ENCODE measurements at places on chromosomes 12 and 14.

GRCh38 chr14:32201816-32202490, at the start of gene RNU6-7:
TSS of gene RNU6-7 (plus strand) at chr14:32202045.
- DNase-seq = no peak

GRCh38 chr12:124613151-124613585, 45.8 kb upstream of the NCOR2 start:
- no peak for DNase-seq

DNA sequence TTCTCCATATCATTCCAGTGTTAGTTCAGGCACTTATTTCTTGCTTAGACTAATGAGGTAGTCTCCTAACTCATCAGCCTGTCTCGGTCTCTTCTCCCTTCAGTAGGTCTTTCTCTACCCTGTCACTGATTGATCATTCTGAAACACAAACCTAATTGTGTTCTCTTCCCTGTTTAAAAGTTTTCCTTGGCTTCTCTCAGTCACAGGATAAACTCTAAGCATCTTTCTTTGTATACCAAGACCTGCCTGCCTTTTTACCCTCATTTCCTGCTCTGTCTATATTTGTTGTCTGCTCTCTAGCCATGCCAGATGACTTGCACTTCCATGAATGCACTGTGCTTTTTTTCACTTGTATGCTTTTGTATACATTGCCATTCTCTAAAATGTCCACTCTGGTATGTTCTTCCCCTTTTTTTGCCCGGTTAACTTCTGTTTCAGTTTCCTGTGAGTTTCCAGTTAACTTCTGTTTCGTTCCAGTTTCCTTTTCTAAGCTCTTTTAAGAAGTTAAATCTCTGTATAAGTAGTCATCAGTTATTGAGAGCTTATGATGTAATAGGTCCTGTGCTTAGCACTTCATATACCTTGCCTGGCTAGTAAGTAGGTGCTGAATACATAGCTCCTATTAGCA, 12.8 kb downstream of the DIP2B start:
- no peak for DNase-seq

- no peak for DNase-seq
These were observed 2.3 kb downstream of the FOXA1 start for GRCh38 chr14:37592482-37593408.

DNA sequence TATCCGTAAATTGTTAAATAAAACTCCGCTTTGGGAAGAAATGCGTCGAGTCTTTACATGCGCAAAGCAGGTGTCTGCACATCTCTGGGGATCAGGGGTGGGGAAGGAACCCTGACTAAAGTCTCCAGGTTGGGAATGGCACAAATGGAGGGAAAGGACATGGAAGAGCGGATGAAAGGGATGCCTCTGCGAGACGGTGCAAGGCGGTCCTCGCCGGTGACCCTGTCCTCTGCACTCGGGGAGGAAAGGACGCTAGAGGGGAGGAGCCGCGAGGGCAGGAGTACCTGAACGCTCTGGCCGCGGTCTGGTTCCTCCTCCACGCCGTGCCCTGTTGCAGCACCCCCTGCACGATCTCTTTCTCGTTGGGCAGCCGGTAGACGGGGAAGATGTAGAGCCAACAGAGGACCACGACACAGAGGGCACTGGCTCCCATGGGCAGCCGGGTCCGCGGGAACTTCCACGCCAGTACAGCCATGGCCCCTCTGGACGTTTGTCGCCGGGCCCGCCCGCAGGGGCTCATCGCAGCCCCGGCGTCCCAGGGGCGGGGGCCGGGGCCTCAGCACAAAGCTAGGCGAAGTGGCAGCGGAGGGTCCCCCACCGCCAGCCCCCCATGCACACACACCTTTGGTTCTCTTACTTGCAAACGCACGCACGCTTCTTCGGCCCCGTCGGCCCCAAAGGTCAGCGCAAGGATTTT, 646 bp downstream of the ST8SIA1 start:
- no peak for DNase-seq

GRCh38 chr12:21384261-21384660, 11.6 kb downstream of the IAPP start:
- no peak for DNase-seq

- no peak for DNase-seq
These were observed 9.5 kb upstream of the RERG start for GRCh38 chr12:15230751-15231150.

DNA sequence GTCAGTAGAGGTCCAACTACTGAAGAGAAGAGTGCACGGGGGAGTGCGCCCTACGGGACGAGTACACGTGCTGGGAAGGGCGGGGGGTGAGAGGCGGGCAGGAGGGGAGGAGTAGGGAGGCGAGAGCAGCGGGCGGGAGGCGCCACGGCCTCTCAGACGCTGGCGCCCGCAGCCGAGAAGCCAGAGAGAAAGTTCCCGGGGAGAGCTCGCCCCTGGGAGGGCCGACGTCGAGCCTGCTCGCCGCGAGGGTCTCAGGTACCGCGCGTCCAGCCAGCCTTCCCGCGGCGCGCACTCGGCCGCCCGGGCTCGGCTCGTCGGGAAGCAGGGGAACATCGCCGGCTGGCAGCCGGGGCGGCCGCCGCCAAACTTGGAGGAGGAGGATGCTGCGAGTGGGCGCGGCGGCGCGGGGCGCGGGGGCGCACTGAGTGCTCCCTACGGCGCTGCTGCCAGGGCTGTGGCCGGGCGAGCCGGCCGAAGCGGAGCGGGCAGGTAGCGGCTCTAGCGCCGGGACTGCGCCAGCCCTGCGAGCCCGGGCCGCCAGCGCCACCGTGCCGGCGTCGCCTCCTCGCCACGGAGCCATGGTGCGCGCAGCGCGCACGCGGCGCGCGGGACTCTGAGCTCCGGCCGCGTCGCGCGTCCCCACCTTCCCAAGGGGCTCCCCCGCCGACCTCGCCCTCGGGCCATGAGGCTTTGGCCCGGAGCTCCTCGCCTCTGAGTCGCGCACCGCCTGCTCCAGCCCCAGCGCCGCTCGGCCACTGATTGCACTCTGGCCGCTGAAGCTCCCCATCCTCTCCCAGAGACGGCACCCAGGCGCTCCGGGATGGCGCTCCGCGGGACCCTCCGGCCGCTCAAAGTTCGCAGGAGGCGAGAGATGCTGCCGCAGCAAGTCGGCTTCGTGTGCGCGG, at the start of gene SLC24A4:
TSS of gene SLC24A4 (plus strand) at position 155 of the 905 bp plus-strand sequence. CDS start at position 821, 666 bp downstream.
- no peak for DNase-seq

DNA sequence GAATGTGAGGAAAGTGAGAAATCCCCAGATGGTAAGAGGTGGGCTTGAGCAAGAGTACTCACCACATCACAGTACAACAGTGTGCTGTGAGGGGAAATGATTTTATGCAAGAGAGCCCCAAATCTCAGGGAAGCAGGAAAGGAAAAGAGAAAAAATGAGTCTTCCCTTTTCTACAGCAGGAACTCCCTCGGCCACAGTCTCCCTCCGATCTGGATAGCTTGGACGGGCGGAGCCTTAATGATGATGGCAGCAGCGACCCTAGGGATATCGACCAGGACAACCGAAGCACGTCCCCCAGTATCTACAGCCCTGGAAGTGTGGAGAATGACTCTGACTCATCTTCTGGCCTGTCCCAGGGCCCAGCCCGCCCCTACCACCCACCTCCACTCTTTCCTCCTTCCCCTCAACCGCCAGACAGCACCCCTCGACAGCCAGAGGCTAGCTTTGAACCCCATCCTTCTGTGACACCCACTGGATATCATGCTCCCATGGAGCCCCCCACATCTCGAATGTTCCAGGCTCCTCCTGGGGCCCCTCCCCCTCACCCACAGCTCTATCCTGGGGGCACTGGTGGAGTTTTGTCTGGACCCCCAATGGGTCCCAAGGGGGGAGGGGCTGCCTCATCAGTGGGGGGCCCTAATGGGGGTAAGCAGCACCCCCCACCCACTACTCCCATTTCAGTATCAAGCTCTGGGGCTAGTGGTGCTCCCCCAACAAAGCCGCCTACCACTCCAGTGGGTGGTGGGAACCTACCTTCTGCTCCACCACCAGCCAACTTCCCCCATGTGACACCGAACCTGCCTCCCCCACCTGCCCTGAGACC, 7.8 kb downstream of the ATN1 start:
- DNase-seq = no peak

- DNase-seq = peak; percentile 27
These were observed 620 bp downstream of the YBX3 start for GRCh38 chr12:10722502-10722904.

DNA sequence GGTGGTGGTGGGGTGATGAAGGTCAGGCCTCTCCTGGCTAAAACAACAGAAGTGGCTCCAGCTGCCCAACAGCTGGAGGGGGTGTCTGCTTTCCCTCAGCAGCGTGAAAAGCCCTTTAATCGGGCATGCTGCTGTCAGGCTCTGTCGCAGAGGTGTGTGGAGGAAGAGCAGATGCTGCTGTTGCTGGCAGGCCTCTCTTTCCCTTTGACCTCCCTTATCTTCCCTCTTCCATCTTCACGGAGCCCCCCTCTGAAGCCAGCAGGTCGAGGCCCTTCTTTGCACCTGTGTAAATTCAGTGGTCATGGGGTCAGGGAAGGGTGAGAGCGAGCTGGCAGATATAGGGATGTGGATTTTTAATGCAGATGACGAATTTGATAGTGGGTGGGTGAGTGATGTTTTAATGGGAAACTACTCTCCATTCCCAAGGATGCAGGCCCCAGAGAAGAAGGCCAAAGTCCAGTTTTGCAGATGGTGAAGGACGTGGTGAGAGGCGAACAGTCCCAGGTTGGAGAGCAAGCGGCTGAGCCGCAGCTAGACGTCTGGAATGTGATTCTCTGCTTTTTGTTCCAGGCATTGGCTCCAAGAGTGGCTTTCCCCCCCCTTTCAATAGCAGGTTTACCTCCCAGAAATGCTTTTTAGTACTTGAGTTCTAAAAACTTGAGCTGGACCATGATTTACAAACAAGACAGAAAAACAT, 64.0 kb downstream of the SMOC1 start:
- DNase-seq = no peak

DNA sequence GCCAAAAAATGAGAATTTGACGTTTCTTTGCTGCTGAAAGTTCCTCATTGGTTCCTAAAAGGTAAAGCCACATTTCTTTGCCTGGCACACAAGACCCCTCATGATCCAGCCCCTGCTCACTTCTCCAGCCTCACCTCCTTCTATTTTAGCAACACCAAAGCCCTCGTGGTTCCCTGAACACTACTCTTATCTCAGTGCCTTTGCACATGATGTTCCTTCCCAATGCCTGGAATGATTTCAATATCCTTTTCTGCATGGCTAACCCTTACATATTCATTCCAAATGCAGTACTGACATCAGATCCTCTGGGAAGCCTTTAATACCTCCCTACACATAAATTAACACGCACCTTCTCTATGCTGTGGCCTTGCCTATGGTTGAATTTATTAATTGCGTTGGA, 39.9 kb downstream of the GLT8D2 start:
- DNase-seq = no peak

DNA sequence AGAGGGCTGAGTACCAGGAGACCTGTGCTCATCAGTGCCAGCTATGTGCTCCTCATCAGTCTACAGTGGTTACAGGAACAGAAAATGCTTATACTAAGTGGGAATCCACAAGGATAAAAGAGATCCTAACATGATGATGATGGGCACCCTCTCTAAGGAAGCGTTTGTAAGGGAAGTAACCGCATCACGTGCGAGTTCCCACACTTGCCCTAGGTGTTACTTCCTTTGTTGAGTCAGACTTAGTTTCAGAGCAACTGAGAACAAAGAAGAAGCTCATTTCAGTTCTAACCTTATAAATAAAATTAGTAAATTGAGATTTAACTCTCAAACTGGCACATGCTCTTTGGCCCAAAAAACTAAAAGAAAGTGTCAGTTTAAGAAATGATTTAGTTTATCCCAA, 956.4 kb upstream of the TMEM132C start:
- DNase-seq = no peak

- no peak for DNase-seq
These were observed 316.3 kb downstream of the NUAK1 start for GRCh38 chr12:105822131-105823105.

GRCh38 chr12:112319395-112319794, 62.8 kb downstream of the HECTD4 start:
- DNase-seq = no peak

- DNase-seq = no peak
These were observed 183.7 kb downstream of the DACT1 start for GRCh38 chr14:58821421-58821820.

- no peak for DNase-seq
These were observed 16.1 kb upstream of the ZDHHC22 start for GRCh38 chr14:77157740-77158139.

DNA sequence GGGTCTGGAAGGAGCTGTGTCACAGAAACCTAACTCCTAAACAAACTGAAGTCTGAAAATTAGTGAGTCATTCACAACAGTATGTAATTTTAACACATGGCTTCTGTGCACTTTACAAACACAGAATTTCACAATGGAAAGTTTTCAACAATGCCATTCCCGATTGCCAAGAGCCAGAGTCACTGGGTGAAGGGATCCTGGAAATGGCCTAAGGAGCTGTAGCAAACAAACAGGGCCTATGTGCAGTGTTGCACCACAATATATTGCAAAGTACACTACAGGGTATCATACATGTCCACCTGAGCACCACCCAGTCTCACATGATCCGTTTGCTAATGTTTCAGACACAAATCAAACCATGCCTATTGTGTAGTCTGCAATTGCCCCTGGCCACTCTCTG, 184.7 kb upstream of the OTX2 start:
- DNase-seq = no peak

GRCh38 chr14:80636071-80636470, 305.5 kb downstream of the CEP128 start:
- no peak for DNase-seq

- DNase-seq = no peak
These were observed 29.2 kb downstream of the ITPK1 start for GRCh38 chr14:93086441-93087055.

- no peak for DNase-seq
These were observed 413.6 kb downstream of the BTG1 start for GRCh38 chr12:91732086-91732485.

DNA sequence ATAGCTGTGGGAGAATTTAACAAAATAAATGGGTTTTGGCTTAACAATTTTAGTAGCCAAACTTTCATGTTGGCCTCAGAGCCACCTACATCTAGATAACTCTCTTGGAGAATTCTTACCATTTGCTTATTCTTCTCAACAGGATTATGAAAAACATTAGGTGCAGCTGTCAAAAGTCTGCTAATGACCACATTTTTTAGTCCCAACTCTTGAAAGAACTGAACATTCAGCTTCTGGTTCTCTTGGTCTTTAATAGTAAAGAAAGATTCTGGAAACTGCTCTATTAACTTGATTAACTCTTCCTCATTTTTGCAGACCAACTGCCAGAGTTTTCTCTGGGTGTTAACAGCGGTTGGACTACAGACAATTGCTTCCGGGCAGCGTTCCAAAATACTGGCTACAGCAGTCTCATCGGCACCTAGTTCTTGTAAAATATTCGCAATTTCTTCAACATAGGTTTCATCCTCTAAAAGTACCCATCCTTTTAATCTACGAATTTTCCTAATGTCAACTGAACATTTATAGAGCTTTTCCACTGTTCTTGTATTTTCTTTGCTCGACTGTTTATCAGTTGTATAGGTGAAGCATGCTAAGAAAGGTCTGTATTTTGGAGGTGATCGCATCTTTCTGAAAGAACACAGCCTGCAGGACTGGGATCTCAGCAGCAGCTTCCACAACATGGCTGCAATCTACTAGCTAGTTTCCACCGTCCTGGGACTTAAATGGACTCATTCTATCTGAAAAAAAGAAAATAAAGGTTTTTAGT, 8.7 kb downstream of the MTERF2 start:
- DNase-seq = no peak

GRCh38 chr14:74711651-74712050, 1.2 kb downstream of the AREL1 start:
- DNase-seq = no peak

GRCh38 chr12:130452546-130452945, 114.9 kb downstream of the PIWIL1 start:
- no peak for DNase-seq

GRCh38 chr12:79360286-79360685, 330.5 kb downstream of the PAWR start:
- no peak for DNase-seq

GRCh38 chr14:101726954-101727302, 34.6 kb upstream of the PPP2R5C start:
- no peak for DNase-seq
